Activated naive CD4-positive, alpha-beta T cell treated with anti-CD3 and anti-CD28 coated beads, Interleukin-2, amount 10 ng/mL, durations not matched to agents 7 days and 5 days (primary cell): ENCODE measurements at places on chromosomes 5 and 9.

- DNase-seq = no peak
Measured at GRCh38 chr9:105971986-105972385, 277.6 kb downstream of the TMEM38B start.

DNA sequence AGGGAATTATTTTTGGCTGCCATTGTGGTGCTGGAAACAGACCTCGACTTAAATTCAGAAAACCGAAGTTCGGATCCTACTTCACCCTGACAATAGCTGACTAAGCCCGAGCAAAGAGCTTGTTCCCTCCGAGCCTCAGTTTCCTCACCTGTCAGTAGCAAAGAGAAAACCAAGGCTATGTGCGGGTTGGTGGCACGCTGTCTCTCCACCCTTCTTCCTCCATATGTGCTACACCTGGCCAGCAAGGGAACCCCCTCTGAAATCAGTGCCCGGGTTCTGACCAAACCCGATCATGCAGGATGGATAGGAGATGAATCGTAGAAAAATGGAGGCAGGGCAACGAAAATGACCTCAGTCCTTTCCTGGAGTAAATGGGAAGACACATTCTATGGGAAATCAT lies 16.7 kb upstream of the MSX2 start:
- DNase-seq = no peak

- no peak for DNase-seq
Measured at GRCh38 chr5:16903480-16904300, 32.4 kb downstream of the MYO10 start.

- DNase-seq = no peak
Measured at GRCh38 chr5:1789834-1790471, 9.7 kb downstream of the MRPL36 start.

DNA sequence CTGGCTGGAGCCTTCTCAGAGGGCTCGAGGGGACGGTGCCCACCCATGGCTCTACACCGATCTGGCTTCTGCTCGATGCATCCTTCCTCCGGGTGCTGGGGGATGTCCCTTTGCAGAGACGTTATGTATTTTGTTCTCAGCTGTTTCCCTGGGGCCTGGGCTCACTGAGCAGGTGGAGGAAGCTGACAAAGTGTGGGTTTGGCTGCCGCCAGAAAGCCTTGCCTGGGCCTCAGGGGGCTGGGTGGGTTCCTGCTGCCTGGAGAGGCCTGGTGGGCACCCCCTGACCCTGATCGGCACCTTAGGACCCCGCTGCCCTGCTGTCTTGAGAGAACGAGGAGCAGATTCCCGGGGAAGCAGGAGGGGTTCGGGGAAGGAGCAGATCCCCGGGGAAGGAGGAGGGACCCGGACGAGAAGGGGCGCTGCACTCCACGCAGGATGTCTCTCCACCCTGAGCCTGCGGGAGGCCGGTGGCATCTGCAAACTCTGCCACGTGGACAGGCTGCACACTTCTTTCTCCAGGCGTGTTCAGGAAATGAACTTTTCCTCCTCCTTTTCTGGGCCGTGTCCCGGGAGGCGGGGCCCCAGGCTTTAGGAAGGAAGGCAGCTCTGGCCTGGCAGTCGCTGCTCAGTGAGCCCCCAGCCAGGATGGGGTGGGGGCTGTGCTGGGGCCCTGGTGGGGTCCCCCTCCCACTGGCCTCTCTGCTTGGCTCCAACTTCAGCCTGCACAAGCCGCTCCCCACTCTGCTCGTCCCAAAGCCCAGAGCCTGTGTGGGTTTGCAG lies 148.9 kb downstream of the RXRA start:
- peak; percentile 34 for DNase-seq

GRCh38 chr5:173765029-173765644 lies 123.0 kb upstream of the CPEB4 start:
- DNase-seq = no peak

GRCh38 chr9:80804873-80805272 lies 884.5 kb downstream of the TLE1 start:
- no peak for DNase-seq

- no peak for DNase-seq
Measured at GRCh38 chr5:178418471-178419010, 171.7 kb downstream of the COL23A1 start.

DNA sequence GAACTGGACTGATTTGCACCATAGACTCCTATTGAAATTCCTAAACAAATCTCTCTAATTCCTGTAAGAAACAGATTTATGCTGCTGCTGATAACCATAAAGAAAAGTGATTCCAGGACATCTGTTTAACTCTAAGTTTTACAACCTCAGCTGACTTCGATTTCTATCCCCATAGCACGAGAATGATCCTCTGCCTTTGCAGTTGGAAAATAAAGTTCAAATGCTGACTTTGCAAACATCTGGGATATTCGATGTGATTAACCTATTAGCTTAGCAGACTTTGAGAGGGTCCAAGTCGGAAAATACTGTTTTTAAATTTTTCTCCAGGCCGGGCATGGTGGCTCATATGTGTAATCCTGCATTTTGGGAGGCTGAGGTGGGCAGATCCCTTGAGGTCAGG lies 247.3 kb downstream of the PSAT1 start:
- DNase-seq = no peak

DNA sequence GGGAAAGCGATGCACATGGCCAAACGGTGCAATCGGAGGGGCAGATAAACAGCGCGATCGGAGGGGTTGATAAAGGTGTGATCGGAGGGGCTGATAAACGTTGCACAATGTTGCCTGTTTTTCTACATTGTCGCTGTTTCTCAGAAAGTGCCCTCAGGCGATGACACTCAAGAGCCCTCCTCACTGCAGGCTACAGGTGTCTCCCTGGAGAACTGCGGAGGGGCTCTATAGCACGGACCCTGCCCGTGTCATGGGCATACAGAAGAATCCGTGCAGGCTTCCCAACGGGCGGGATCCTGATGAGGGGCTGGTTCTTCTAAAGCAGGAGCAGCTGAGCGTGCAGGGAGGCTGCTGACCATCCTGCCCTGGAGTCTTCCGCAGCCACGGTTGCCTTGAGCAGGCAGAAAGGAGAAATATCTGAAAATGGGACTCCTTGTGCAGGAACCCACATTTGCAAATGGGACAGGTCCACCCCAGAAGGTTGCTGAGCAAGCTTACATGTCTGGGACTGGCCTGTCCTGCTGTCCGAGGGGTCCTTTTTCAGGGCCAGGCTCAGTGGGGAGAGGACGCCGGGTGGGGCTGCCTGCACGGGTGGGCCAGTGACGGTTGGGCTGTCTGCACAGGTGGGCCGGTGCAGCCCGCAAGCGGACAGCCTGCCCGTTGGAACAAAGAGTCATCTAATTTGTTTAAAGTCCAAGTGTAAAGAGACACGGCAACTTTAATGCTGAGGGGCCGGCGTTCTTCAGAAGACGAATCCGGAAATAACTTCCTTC lies 25.1 kb upstream of the LPCAT1 start:
- DNase-seq = no peak

- DNase-seq = no peak
Measured at GRCh38 chr5:73943397-73943796, 317.4 kb downstream of the ARHGEF28 start.

GRCh38 chr5:73135429-73136054 lies 15.2 kb downstream of the TMEM171 start:
- no peak for DNase-seq

DNA sequence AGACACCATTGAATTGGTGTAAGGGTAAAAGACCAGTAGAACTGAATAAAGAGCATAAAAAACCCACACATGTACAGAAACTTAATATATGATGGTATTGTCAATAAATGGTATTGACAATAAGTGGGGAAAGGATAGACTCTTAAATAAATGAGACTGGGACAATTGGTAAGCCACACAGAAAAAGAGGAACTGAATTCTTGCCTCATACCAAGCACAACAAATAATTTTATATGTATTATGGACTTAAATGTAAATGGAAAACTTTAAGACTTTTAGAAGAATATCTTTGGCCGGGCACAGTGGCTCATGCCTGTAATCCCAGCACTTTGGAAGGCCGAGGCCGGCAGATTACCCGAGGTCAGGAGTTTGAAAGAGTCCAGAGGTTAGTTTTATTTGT lies 37.9 kb upstream of the PPP2CA start:
- DNase-seq = no peak

DNA sequence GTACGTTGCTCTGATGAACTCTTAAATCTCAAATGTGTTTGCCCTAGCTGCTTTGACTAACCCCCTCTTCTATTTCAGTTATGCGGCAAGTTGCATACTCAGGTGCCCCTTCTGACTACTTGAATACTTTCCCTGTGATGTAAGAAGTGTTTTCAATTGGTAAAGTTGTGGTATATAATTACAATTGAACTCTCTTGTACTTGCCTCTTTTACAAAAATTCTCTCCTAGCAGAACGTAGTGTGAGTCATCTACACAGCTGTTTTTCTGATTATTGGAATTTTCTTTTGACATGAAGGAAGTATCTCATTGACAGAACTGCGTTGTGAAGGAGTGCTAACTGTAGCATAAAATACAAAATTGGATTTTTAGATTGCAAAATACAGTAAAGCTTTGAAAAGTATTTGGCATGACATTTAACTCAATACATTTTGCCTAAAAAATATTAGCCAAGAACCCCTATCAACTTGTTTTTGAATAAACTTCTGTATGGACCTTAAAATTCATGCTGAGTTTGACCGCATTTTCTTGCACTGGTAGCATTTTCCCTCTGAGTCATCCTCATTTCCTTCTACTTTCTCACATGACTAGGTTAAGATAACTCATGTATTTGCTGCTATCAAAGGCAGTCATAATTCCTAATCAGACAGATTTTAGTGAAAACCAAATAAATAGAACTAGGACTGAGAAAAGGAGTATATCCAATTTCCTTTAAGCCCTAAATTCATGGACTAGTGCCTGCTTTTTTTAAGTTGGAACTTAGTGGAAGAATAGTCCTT lies 6.3 kb downstream of the CRHBP start:
- no peak for DNase-seq

DNA sequence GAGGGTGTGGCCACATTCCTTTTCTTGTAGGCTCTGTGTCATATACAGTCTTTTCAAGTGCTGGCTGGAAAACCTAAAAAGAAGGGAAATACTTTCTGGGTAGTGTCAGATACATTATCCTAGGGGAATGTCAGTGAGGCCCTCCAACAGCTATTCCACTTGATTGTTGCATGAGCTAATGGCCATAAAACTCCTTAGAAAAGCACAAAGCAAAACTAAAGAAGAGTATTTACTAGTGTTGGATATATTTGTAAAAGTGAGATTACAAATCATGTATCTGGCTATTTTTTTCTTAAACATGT lies 829 bp downstream of the ANXA1 start:
- no peak for DNase-seq

- no peak for DNase-seq
Measured at GRCh38 chr5:79694183-79694582, 4.5 kb downstream of the CMYA5 start.

DNA sequence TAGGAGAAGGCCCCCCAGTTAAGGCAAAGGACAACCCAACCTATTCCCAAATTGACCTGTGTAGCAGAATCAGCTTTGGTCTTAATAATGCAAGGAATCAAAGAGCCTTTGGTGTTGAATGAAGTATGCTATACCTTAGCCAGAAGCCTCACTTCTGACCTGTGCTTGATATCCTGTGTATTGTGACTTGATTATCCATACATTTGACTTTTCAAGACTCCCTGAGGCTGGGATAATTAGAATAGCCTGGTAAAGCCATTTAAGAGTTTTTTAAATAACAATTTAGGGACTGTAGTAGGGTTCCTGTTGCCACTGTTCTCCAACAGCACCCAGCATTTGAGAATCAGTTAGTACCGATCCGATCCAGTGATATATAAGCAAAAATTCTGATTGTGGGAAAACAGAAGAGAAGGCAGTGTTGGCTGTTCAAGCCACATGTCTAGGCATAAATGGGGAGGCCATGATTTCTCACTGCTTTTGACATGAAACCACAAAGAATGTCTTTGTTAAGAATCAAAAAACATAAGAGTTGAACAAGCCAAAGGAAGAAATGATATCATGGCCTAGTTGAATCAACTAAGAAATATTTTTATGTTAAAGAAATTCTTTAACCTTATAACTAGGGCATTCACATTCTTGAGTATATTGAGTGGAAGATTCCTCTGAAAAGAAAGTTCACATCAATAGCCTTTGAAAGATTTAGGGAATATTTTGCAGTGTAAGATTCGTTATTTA lies 98.9 kb downstream of the F2RL2 start:
- DNase-seq = no peak

GRCh38 chr5:94467346-94467953 lies 151.0 kb downstream of the KIAA0825 start:
- no peak for DNase-seq

DNA sequence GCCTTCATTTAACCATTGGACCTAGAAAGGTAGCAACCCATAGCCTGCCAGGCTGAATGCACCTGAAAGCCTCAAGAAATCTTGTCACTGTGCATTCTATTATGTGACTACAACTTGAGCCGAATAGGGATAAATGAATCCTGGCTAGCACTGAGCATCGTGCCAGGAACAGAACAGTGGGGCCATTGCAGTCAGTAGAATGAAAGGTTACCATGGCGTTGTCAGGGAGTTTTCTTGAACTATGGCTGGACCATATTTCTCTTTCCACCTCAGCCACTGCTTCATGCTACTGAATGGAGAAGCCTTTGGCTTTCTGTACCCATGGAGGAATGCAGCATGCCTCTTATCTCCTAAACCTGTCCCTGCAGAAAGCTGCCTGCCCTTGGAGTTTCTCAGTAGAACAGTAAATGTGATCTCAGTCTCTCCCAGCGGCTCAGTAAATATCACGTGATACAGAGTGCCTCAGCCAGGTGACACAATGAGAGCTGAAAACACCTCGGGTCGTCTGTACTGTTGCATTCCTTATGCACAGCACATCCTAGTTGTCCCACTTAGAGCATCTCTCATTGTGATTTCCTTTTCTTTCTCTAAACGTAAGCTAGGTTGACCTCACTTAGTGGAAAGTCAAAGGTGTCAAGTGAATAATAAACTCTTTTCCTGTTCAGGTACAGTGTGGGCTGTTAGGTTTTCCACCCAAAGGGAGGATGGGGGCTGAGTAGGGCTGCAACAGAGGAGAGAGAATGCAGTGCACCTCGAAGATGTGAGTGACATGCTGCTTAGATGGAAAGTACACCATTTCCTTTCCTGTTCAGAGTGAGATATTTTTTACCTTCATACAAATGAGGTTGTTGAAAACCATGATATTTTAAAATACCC lies 115.3 kb downstream of the MACIR start:
- DNase-seq = no peak

- no peak for DNase-seq
Measured at GRCh38 chr9:100170085-100170484, 71.0 kb downstream of the INVS start.
